ENCODE measurements at places on chromosomes 1 and 21.

DNA sequence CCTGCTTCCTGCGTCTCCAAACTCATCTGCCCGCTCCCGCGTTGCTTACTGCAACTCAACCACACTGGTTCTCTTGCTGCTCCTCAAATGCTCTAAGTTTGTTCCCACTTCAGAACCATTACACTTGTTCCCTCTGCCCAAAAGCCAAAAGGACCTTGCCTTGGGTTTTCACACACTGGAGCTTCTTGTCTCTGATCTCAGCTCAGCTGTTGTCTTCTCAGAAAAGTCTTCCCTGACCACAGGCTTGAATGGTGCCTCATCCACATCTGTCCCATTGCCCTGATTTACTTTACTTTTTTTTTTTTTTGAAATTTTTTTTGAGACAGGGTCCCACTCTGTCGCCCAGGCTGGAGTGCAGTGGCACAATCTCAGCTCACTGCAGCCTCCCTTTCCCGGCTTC lies 44.3 kb upstream of the SYT14 start:
- DNase-seq = no peak

DNA sequence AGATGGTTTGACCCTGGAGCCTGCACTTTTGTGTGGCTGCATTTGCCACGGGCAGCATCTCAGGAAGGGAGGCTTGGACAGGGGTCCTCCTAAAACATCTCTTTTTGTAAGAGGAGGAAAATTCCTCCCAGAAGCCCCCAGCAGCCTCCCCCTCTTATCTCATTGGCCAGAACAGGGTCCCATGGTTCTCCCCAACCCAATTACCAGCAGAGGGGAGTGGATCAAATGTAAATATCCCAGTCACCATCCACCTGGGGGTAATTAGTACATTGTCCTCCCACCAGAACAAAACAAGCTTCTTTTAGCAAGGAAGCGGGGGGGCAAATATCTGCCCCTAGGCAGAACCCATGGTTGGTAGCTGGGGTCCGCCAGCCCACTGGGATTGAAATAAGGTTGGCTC lies 44.7 kb upstream of the TENT5B start:
- no peak for DNase-seq

GRCh38 chr1:202733251-202733650 lies 23.0 kb upstream of the SYT2 start:
- no peak for DNase-seq

DNA sequence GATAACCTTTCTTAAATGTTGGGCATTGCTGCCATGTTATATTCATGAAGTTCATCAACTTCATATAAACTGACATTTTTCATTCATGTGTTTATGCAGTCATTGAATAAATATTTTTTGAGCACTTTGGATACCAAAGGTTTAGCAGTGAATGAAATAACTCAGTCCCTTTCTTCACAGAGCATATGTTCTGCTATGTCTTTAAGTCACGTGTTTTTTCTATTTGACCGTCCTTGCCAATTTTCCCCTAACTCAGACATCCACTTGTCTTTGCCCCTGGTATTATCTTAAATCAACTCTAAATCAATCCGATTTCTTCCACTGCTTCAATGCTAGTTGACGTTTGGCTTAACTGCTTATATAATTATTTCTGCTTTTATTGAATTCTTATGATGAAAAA lies 16.6 kb downstream of the ADARB1 start:
- DNase-seq = no peak
